ENCODE measurements at places on chromosomes 16 and 17.

DNA sequence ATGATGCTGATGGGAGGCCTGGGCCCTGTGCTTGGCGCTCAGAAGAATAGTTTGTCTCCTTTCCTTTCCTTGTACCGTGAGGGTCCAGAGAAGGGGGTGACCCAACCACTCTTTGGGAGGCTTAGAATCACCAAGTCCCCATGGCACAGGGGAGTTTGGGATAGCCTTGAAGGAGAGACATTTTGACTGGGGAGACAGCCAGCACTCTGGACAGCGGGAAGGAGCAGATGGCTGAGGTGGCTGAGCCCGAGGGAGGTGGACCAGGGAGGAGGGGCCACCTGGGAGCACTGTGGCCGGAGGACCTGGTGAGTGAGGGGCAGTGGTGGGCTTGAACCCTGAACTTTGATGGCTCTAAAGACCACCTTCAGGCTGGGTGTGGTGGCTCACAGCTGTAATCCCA is 18.2 kb downstream of the MGAT5B start:
- DNase-seq, result no peak

DNA sequence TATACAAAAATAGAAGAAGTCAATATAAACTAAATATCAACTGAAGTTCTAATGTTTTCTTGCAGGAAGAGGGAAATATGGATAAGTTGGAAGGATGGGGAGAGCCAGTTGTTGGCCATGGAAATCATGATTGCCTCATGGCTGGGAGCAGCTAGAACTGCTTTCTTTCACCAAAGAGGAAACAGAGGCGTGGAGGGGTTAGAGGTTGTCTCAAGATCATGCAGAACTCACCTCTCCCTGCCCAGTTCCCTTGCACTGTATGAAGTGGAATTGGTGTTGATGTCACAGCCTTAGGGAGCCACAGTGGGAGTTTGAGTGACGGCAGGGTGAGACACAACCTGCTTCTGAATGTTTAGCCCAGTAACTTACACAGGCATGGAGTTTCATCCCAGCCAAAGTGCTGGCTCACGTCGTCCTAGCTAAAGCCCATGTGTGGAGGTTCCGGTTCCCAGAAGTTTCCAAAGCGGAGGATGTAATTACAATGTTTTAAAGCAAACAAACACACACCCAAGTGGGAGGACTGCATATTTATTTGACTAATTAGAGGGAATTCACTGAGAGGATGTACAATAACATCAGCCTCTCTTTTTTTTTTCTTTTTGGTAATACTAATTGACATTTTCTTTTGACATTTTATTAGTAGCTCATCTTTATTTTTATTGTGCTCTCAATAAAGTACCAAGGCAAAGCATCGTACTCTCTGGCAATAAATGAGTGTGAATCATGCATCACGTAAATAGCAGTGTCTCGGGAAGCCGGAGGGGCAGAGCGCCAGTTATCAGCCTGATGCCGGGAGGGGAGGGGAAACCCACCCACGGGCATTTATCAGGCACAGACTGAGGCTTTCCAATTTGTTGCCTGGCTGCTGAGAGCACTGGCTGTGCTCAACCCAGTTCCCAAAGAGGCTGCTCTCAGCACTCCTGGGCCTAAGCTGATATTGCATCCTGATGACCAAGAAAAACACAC is 118.7 kb upstream of the CDH5 start:
- DNase-seq, result no peak

GRCh38 chr16:89482150-89482816 is 8.1 kb downstream of the ANKRD11 start:
- no peak for DNase-seq

- DNase-seq, result no peak
Observed at GRCh38 chr17:79078476-79079190, 4.0 kb downstream of the ENGASE start.

DNA sequence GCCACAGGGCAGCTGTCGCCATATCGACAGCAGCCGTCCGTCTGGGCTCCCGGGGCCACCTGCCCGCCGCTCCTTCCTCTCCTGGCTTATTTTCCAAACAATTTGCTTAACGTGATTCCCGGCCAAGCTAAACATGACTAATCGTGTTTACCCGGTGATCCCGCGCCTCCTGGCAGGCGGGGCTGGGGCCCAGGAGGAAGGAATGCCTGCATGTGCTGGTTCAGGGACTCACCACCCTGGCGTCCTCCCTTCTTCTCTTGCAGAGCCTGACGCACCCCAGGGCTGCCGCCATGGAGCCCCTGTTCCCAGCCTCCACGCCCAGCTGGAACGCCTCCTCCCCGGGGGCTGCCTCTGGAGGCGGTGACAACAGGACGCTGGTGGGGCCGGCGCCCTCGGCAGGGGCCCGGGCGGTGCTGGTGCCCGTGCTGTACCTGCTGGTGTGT is 6.1 kb downstream of the SSTR5 start:
- DNase-seq, result no peak

DNA sequence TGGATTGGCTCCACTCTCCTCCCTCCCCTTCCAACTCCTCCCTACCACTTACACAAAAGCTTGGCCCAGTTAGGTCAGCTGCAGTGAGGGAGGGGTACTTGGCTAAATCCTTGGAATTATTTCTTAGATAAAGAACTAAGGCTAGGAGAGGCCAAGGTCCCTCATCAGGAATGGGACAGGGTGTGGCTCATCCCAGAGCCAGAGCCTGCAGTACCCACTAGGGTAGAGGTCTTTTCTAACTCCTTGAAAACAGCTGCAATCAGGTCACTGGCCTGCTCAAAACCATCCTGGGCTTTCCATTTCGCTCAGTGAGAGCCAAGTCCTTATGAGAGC is 1.9 kb upstream of the SLC46A1 start:
- no peak for DNase-seq

GRCh38 chr16:80807906-80808305 is 3.5 kb upstream of the CDYL2 start:
- DNase-seq, result no peak

- no peak for DNase-seq
Observed at GRCh38 chr16:11890231-11890965, 25.4 kb downstream of the GSPT1 start.

DNA sequence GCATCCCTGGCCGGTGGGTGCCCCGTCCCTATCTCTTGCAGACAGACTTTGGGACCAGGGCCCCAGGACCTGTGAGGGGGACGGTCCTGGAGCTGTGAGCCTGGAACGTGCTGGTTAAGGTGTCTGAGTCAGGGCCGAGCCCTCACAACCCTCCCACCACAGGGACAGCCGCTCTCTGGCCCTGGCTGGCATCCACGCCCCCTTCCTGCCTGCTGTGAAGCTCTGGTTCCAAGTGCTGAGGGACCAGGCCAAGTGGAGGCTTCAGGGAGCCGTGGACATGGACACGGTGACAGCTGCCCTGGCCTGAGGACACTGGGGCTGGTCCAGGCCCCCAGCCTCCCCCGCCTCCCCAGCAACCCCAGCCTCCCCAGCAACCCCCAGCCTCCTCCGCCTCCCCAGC is 6.6 kb downstream of the TSR3 start:
- DNase-seq, result no peak

- no peak for DNase-seq
Observed at GRCh38 chr17:1557355-1558095, 5.1 kb downstream of the PITPNA start.

- DNase-seq, result peak; percentile 33
Observed at GRCh38 chr17:4940555-4941318, 669 bp downstream of the RNF167 start.

GRCh38 chr16:56307534-56307873 is 116.2 kb downstream of the GNAO1 start:
- no peak for DNase-seq

DNA sequence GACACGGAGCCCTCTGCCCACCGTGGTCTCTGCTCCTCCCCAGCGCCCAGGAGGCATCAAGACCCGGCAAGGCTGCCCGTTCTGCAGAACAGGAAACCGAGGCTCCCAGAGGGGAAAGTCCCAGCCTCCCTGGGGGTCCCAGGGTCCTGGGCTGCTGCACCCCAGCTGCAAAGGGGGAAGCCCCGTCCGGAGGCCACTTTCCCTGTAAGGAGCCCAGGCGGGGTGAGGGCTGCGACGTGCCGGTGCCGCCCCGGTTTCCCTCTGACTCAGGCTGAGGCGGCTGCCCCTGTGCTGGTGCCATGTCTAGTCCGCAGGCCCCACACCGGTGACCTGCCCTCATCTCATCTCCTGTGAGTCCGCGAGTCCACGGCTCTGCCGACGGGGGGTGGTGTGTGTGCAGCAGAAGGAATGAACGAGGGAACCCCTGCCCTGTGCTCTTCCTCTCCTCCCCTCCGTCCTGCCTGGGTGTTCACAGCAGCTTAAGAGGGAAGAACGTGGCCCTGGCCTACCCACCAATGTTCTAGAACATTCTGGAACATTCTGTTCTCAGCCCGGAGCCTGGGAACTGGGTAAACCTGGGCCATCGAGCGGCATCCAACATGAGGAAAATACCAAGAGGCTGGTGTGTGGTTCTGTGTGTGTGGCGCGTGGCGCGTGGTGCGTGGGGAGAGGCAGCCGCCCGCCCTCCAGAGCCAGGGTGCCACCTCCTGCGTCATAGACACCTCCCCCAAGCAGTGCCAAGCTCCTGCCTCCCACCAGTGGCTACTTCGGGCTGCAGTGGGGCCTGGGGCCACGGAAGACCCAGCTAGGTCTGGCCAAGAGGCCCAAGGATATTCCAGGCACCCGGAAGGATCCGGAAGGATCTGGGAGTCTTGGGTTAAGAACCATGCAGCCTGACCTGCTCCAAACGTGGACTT is 7.0 kb upstream of the CBFA2T3 start:
- DNase-seq, result no peak

Measured in activated T-helper 9 cell treated with anti-CD3 and anti-CD28 coated beads, Interleukin-2, amount 50 U/mL, for 16 hours (primary cell).